Esophagus squamous epithelium (tissue), 5 donors: ENCODE measurements at places on chromosomes 6 and 20.

GRCh38 chr6:32387589-32388340 is 16.1 kb upstream of the TSBP1 start:
- no peak for DNase-seq

- no peak for DNase-seq
Measured at GRCh38 chr6:26230351-26230750, 134.6 kb upstream of the BTN3A2 start.

DNA sequence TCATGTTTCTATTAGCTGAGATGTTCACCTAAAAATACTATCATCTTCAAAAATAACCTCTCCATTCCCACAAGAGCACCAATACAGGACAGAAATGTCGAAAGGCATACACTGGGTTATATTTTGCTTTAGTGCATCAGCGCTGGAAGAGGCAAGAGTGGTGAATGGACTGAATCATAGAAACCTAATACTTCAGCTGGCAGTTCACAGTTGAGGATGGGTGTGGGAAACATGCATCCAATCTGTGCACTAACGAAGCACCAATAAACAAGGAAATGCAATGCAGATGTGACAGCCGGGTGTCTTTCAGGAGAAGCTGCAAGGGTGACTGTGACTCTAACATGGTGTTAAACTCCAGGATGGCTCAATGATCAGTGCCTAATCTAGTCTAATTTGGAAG is 365.8 kb downstream of the ESR1 start:
- DNase-seq = no peak

DNA sequence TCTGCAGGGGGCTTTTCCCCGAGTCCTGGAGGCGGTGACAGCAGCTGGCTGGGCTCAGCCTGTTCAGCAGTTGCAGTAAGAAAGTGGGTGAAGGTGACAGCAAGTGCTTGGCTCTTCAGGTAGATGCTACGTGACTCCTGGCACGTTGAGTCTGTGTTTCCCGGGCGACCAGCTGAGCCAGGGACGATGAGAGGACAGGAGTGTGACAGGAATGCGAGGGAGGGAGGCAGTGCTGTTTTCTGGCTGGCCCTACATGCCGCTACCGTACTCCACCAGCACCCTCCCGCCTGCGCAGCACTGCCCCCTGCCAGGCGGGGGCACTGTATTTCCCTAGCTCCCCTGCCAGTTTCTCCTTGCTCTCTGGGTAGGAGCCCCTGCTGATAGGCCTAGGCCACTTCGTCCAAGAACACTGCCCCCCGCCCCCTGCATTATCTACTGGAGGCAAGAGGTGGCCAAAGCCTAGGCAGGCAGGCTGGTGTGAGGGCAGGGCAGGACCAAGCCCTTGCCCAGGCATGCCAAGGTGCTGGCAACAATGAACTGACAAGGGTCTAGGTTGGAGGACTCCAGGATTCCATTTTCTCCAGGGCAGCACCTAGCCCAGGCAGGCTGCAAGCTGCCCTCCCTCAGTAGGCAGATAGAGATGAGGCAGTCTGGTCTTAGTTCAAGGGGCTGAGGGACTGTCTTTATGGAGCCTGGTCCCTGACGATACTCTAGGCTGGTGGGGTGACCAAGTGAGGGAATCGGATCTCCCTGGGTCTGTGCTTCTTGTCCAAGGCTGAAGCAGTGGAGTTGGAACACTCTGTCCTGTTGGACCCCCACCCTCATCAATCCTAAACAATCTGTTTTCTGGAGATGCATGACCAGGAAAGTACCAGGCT is 19.2 kb downstream of the MRPS18A start:
- DNase-seq = no peak

- DNase-seq = no peak
Measured at GRCh38 chr6:137095651-137096238, 51.0 kb upstream of the IL20RA start.

DNA sequence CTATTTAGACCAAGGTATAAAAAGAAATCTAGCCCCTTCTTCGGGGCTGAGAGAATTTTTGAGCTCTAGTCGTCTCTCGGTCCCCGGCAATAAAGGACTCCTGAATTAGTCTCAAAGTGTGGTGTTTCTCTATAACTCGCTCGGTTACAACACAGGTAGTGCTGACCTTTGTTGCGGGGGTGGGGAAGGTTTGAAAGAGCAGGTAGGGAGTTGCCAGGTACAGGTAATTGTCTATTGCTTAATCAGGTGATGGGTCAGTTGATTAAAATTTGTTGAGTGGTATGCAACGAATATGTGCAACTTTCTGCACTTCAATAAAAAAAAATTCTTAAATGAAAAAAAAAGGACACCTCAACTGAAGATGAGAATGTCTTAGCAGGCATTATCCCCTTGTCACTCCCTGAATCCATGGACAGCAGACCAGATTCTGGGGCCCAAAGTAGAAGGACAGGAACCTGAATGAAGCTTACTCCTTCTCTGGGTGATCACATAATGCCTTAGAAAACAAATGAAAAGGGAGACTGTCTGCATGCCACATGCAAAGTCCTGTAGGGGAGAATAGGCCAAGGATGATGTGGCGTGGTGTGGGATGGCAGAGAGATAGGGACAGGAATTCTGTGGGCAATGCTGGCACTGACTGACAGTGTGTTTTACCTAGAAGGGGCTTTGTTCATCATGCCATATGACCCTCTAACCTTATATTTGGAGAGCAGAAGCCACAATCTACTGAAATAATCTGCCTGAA is 157.6 kb upstream of the OLIG3 start:
- DNase-seq = no peak

- no peak for DNase-seq
Measured at GRCh38 chr6:35391240-35391968, 49.0 kb downstream of the PPARD start.

- DNase-seq = no peak
Measured at GRCh38 chr20:57429580-57430200, 38.5 kb downstream of the RBM38 start.

- DNase-seq = no peak
Measured at GRCh38 chr6:157424491-157425020, 43.6 kb downstream of the ZDHHC14 start.

GRCh38 chr6:158805698-158806377 is 13.3 kb downstream of the EZR start:
- no peak for DNase-seq

- DNase-seq = no peak
Measured at GRCh38 chr6:75363304-75363703, 78.7 kb upstream of the TMEM30A start.

- no peak for DNase-seq
Measured at GRCh38 chr6:35713006-35713767, 23.6 kb upstream of the ARMC12 start.

DNA sequence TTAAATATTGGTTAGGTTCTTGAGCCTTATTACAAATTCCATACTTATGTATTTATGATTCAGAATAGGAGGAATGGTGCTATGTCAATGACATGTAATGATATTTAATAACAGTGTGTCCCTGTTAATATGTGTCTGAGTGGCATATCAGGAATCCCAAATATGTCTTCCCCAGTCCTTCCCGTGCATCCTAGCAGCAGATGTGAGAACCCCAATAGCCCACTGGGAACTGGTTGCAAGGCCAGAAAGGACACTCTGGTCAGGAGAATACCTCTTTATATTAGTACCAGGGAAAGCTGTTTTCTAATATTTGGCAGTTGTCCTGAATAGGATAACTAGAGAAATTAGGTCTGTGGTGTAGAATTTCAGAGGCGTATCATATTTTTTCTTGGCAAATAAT is 159.1 kb upstream of the PDE7B start:
- no peak for DNase-seq

DNA sequence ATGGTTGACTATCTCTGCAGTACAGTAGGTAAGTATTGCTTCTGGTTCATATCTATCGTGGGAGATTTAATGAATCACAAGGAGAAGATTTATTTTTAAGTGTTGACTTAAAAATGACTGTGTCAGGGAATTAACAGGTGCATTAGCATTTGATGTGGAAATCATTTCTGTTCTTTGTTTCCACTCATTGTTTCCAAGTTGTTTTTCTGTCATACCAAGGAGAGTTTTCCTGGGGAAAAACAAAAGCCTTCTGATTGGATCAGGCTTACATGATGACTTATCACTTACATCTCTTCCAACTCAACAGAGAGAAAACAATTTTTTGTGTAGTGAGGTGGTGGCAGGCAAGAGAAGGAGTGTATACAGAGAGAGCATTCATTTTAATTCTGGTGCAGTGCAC is 686.4 kb downstream of the HTR1B start:
- DNase-seq = no peak

DNA sequence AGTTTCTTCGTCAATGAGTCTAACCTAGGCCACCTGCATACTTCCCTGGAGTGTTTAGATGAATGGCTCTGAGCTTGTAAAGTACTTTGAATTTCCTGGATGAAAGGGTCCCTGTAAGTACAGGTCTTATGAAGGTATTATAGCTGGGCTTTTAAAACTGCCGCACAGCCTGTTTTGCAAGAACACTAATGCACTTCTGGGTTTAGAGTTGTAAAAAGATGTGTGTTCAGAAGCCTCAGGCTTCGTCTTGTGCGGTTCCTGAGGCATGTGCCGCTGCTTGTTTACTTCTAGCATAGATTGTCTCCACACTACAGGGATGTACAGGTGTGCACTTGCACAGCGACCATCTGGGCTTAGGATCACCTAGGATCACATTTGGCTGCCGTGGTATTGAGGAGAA is 324.5 kb downstream of the SOX4 start:
- DNase-seq = no peak

DNA sequence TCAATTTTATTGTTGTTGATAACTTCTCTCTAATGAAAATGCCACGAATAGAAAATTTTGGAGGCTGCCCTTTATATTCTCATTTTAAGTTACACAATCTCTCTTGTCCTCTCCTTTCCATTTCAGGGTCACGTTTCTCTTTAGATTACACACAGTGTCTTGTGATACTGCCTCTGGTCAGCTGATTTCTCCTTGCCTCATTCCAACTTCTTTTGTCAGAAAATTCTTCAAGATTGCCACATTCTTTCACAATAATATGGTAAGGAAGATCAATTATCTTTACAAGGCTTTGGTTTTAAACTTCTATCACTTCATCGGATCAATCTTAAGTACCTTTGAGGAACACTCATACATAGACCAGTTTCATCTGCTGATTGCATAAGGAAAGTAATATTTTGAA is 370.3 kb downstream of the RFPL4B start:
- DNase-seq = no peak

GRCh38 chr6:122622479-122622878 is 12.3 kb downstream of the PKIB start:
- DNase-seq = no peak

- DNase-seq = no peak
Measured at GRCh38 chr6:33772082-33772830, 16.7 kb downstream of the LEMD2 start.

DNA sequence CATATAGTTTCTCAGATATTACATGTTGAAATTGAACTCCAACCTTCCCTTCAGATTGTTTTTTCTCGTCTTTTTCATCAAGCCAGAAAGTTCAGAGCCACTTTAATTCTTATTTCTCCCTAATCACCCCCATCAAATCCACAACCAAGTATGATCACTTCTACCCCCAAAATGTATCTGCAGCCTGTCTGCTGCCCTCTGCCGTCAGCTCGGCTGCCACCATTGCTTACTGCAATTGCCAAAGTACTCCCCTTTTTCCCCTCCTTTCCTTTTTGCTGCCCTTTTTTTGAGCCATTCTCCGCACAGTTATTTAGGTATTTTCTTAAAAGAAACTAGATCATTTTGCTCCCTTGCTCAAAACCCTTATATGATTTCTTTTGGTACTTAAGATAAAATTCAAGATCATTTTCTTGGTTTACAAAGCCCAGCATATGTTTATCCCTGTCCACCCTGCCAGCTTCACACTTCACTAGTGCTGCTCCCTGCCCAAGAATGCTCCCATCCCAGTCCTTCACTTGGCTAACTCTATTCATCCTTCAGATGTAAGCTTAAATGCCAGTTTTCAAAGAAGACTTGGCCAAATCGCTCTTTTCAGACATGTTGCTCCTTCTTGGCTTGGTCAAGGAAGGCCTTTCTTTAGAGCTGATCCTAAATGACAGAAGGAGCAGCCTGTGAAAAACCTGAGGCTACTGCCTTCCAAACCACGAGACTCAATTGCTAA is 63.7 kb downstream of the SH3BGRL2 start:
- DNase-seq = no peak

GRCh38 chr6:73666393-73666792 is 12.6 kb upstream of the SLC17A5 start:
- no peak for DNase-seq

GRCh38 chr20:53774461-53775203 is 181.0 kb upstream of the ZNF217 start:
- no peak for DNase-seq

GRCh38 chr6:3383525-3383924 is 73.3 kb downstream of the SLC22A23 start:
- DNase-seq = no peak

DNA sequence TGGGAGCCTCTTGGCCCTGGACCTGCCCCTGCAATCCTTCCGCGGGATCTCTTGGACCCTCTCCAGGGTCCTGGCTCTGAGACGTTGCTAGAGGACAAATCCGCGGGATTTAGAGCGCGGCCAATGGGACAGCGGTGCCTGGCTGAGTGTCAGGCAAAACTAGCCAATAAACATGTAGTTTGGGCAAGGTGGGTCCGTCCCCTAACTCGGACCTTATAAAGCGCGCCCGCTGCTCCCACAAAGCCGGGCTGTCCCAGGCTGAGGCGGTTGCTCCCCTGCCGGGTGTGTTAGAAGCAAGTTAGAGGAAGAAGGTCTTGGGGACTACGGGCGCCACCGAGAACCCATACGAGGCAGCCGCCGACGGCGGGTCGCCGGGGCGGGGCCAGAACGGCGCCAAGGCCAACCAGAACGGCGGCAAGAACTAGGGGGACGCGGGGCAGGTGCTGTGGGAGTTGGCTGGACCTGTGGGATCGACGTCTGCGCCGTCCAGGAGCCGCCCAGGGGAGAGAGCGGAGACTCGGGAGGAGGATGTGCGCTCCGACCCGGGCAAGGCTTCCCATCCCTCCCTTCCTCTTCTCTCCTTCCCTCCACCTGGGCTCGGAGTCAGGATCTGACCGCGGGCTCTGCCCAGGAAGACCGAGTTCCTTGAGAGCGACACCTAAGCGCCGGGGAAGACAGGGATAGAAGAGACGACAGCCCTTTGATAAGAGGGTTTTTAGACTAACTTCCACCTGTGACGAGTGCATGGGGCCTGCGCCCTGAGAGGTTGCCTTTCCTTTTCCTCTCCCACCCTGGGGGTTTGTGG is 6.5 kb upstream of the TMEM14A start:
- DNase-seq = peak; percentile 48

GRCh38 chr6:113219783-113220182 is 637.4 kb upstream of the MARCKS start:
- no peak for DNase-seq

- no peak for DNase-seq
Measured at GRCh38 chr6:3579652-3580175, 122.9 kb upstream of the SLC22A23 start.
